ENCODE measurements at places on chromosomes 4 and X.

DNA sequence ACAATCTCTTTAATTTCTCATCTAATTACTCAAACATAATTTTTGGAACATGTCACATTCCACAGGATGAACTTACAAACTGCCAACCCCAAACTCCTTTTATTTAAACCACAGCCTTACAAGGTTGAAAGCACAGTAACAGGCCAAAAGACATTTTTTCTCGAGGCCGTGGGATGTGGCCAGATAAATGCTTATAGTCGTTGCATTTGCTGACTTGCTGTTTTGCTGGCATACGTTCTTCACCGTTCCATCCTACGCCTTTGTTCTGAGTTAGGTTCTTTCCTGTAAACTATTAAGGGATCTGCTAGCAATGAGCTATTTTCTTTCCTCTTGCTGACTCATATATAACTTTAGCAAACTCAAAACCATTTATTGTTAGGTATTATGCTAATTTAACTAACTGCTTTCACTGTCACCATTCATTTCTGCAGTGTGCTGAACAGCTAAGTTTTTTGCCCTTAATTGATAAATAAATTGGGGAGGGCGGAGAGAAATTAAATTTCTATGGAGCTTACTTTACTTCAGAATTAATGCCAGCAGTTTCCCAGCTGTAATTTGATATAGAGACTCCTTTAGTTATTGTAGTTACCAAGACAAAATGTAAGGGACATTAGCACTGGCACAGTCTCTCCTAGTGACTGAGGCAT is 135.1 kb upstream of the PACRGL start:
- no peak for DNase-seq

GRCh38 chr4:79498282-79498681 is 90.3 kb upstream of the GK2 start:
- no peak for DNase-seq

- no peak for DNase-seq
Measured at GRCh38 chr4:177638871-177639270, 196.6 kb upstream of the AGA start.

GRCh38 chrX:106599411-106599810 is 12.4 kb upstream of the RADX start:
- DNase-seq = no peak

- DNase-seq = no peak
Measured at GRCh38 chrX:131577413-131577812, 33.5 kb downstream of the OR13H1 start.

DNA sequence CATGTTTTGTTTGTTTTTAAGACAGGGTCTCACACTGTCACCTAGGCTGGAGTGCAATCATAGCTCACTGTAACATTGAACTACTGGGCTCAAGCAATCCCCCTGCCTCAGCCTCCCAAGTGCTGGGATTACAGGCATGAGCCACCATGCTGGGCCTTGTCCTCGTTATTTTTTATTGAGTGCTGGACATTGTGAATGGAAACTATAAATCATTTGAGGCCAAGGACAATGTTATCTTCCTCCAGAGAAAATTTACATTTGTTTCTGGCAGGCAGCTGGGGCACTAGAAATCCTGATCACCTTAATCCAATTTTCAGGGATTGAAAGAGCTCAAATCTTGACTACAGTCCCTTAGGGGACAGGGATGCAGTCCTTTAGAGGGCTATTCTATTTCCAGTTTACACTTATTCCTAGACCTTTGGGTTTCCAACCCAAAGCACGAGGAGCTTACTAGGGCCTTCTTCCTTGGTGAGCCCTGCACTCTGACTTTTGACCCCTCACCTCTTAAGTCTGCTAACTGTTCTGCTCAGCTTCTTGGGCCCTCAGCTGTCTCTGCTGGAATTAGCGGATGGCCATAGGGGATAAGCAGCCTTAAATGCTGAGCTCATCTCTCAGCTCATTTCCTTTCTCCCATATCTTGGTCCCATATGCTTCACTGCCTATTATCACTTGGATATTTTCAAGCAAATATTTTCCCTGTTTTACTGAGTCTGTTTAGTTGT is 23.0 kb upstream of the PDZD4 start:
- no peak for DNase-seq

GRCh38 chr4:89324671-89325070 is 17.1 kb upstream of the GPRIN3 start:
- DNase-seq = no peak
